Astrocyte of the spinal cord (primary cell): ENCODE measurements at places on chromosomes 1 and 21.
A peak's percentile ranks its signal among the peaks of the same experiment; 100 is the strongest.

GRCh38 chr1:84339503-84339902, 38.0 kb downstream of the SAMD13 start:
- peak; percentile 32 for DNase-seq

DNA sequence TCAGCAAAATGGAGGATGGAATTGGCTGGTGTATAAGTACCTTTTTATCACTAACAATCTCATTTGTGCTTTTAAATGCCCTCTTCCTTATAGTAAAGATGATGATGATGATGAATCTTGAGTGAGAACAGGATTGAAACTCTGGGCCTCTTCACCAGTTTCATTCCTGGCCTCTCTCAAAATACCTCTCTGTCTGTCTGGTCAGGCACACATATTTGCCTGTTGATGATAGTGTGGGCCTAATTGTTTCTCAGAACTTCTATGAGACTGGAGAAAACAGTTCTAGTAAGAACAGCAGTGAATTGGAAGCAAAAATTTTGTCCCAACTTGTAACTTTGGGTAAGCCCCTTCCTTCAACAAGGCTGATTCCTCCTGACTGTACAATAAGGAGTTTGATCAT, 94.4 kb upstream of the RGS4 start:
- peak; percentile 12 for DNase-seq

GRCh38 chr1:89821322-89822108, 683 bp downstream of the LRRC8D start:
- DNase-seq, result peak; percentile 24

DNA sequence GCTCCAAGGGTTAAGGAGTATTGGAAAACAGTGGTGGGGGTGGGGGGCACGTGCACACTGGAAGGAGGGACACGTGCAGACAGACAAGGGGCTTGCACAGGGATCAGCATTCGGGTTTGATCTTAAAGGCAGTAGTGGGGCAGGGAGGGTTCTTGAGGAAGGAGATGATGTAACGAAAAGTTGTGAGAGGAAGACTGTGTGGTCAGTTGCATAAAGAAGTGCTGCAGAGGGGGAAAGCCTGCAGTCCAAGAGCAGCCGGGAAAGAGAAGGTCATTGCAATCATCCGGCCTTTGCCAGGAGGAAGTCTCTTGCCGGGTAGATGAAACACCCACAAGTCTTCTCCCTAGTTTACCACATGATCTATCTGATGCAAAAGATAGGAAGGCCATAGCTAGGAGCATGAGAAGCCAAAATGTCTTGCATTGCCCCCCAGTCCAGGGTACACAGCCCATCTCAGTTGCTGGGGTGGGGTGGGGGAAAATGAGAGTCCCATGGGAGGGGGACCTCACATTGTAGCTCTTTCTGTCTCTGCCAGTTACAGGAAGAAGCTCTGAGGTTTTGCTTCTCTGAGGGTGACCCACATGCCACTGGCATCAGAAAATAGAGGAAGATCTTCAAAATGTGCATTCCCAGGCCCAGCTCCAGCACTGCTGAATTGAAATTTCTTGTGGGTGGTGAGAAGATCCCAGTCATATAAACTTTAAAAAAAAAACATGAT, 202.5 kb upstream of the RAB4A start:
- DNase-seq, result no peak

DNA sequence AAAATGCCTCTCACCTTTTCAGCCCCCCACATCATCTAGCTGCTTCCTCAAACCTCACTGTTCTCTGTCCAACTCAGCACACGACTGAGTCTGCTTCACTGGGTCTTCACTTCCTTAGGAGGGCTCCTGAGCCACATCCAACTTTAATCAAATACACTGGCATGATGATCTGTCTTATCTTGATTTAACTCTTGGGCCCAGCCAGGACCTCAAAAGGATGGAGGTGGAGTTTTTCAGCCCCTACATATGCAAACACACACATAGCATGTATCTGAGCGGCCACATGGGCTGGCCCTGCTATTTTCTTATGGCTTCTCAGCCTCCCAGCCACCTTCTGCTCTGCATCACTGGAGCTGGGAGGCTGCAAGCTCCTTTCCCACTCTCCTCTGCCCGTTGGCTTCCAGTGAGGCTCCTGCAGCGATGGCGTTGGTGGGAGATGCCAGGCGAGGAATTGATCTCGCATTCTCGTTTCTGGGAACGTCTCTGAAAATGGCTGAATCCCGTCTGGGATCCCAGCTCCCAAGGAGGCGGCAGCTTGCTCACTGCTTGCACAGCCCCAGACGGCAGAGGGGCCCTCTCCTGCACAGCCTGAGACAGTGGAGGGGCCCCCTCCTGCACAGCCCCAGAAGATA, 1.8 kb upstream of the PRXL2B start:
- no peak for DNase-seq

DNA sequence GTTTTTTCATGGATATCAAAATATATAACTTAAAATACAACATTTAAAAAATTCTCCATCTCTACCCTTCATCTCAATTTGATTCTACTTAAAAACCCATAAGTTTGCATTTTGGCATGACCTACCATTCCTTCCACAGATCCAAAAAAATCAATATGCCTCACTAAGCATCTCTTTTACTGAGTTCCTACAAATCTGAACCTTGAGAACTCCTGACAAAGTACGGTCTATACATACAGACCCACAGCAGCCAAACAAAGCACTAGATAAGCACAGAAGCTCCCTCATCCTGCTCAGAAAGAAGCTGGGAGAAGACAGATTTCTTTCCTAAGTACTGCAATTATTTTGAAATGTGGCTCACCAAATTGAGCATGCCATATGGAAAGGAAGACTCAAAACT, 167.5 kb downstream of the KCNT2 start:
- no peak for DNase-seq

DNA sequence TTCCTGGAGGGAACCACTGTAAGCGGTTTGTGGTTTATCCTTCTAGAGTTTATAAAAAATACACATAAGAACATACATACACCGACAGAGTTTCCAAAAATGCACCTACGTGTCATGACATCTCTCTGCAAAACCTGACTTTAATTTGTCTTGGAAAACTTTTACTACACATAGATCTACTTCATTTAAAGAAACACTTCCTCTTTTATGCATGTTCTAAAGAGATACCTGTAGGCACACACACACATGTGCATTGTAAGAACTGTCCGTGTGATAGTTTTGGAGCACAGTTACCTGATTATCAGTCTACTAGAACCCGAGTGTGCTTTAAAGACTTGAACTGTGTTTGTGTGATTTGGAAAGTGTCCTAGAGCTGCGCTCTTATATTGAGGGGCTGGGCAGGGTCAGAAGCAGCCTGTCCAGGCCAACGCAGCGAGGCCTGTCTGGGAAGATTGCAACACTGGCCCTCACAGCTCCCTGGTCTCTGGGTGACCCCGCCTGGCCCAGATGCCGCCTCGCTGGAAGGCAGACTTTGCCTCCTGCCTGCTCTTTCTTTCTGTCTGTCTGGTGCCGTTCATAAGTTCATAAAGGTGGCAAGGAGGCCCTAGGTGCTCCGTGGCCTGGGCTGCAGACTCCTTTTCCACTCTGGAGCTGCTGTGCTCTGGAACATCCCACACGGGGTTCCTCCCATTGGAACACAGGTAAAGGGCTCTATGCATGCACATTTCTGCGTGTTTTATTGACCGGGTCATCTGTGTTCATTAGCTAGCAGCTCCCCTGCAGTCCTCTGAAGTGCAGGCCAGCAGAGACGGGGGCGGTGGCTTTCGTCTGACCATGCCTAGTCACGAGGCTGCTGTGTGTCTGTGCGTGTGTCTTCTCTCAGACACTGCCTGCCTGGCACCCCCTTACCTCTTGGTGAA, 46.3 kb downstream of the AGPAT3 start:
- DNase-seq, result no peak

- no peak for DNase-seq
Observed at GRCh38 chr1:211478801-211479578, 13.0 kb downstream of the RD3 start.

DNA sequence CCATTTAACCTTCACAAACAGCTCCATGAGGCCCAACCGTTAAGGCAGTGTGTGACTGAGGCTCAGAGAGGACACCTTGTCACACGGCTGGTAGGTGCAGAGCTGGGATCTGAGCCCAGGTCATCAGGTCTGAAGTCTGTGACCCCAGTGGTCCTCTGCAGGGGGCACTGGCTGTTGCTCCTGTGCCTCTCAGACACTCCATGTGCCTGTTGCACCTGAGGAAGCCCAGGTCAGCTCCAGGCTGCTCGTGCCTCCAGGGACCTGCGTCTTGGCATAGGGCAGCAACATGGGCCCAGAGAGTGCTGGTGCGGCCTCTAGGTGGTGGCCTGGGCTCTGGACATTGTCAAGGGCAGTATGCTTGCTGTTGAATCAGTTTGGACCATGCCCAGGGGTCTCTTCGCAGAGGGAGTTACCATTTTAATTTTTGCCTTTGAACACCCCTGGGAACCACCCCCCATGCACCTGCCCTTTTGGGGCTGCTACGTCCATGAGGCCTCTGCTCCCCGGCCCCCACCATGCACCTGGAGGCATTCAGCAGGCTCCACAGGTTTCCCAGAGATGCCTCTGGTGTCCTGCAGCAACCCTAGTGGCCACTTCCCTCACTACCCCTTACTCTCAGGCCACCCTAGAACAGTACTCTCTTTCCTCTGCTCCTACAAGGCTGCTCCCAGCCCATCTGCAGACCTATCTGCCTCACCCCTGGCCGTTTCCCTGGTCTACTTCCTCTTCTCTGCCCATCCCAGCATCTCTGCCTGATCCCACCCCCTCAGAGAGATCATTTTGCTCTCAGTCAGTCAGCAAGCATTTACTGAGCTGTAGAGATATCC, 25.2 kb upstream of the EPS8L3 start:
- no peak for DNase-seq

GRCh38 chr21:46153247-46154154, 1.9 kb downstream of the FTCD start:
- DNase-seq, result no peak

DNA sequence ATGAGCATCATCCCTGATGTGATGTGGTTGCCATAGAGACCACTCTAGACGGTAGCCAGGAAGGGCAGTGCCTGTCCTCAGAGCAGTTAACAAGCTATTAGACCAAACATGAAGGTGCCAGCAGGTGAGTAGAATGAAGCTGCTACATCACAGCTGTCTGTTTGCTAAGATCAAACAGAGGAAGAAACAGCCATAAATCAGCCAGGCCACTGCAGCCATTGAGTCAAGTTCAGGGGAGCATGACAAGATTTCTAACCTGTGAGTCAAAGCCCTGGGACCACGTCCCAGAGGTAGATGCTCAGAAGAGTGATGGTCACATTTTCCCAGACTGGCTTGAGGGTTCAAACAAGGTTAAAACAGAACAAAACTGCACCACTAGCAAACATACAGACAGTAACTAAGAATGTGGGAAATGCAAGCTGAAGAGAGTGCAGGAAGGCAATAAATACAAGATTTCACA, 450.6 kb upstream of the DAB1 start:
- DNase-seq, result peak; percentile 26

DNA sequence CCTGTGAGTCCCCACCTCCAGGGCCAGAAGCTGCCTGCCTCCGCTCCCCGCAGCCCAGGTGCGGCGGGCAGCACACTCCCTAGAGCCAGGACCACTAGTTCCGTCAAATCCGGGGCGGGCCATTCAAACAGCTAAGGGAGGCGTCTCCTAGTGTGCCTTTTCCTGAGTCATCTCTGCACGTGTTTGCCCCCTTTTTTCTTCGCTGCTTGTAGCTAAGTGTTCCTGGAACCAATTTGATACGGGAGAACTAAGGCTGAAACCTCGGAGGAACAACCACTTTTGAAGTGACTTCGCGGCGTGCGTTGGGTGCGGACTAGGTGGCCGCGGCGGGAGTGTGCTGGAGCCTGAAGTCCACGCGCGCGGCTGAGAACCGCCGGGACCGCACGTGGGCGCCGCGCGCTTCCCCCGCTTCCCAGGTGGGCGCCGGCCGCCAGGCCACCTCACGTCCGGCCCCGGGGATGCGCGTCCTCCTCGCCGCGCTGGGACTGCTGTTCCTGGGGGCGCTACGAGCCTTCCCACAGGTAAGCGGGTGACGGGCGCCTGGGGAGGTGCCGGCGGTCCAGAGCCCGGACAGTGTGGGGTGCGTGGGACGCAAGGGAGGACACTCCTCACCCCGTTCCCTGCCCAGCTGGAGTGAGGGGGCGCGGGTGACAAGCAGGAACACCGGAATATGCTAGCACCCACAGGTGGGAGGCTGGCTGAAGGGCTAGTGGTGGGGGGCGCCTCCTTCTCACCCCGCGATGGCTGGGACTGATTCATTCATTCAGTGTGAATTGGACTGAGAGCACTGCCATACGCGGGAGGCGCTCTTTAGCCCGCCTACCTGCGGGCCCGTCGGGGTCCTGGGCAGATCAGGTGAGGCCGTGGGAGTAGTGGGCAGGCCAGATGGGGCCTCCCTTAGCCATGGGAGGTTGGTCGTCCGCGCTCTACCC, at the start of gene TNFRSF8:
TSS of gene TNFRSF8 (plus strand) at position 163 of the 932 bp plus-strand sequence. CDS start at position 459, 296 bp downstream.
- DNase-seq, result no peak
